ENCODE measurements at places on chromosomes 3 and 15.

GRCh38 chr3:3599016-3599415, 200.2 kb upstream of the LRRN1 start:
- no peak for DNase-seq

- no peak for DNase-seq
Observed at GRCh38 chr15:99137877-99138276, 33.0 kb downstream of the SYNM start.

GRCh38 chr3:112555535-112556170, 6.1 kb downstream of the ATG3 start:
- no peak for DNase-seq

DNA sequence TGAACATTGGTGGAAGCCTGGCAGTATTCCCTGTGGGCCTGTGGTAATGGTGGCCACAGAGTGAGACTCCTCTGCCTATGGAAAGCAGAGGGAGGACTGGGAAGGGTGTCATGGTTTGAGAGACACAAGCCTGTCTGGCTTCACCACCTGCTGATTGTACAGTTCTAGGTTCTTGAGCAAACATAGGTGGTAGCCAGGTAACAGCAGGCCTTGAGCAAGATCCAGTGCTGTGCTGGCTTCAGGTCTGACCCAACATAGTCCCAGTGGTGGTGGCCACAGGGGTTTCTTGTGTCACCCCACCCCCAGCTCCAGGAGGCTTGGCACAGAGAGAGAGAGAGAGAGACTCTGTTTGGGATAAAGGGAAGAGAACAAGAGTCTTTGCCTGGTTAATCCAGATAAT, 22.7 kb upstream of the KPNA4 start:
- DNase-seq = no peak

DNA sequence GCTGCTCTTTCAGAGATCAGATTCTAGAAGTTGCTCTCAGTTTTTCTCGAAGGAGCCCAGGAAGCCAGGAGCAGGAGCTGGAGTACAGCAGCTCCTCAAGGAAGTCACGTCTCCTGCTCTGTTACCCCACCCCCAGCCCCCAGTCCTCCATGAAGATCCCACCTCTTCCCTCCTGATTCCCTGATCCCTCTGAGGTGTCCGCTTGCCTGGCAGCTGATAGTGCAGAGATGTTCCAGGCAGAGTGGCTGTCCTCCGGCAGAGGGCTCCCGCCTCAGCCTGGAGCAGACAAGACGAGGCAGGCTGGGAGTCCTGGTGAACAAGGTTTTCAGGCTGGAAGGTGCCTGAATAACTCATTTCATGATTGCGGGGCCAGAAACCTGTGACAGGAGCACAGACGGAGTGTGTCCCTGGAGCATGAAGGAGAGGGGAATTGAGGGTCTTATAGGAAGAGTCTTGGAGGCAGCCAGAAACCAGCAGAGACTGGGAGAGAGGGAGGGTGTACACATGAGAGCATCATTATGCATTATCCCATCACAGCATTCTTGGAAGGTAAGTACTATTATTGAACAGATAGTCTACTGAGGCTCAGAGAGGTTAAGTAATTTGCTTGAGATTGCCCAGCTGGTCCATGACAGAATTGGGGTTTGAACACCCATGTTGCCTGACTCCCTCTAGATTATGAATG, 1.2 kb downstream of the HRH1 start:
- DNase-seq = peak; percentile 74

- DNase-seq = no peak
Observed at GRCh38 chr3:143590660-143591059, 257.6 kb downstream of the SLC9A9 start.

GRCh38 chr3:23258110-23258509, 55.0 kb downstream of the UBE2E2 start:
- no peak for DNase-seq

- no peak for DNase-seq
Observed at GRCh38 chr3:114872588-114872987, 274.5 kb downstream of the ZBTB20 start.
